ENCODE measurements at places on chromosomes 4 and X.

- DNase-seq, result no peak
These were observed 181.4 kb upstream of the PCDH7 start for GRCh38 chr4:30538794-30539193.

- DNase-seq, result no peak
These were observed 30.1 kb upstream of the RBMX start for GRCh38 chrX:136910565-136911035.

GRCh38 chr4:89482251-89482650 is 174.7 kb upstream of the GPRIN3 start:
- peak; percentile 73 for DNase-seq

GRCh38 chr4:123659730-123660129 is 263.1 kb downstream of the SPRY1 start:
- DNase-seq, result no peak

DNA sequence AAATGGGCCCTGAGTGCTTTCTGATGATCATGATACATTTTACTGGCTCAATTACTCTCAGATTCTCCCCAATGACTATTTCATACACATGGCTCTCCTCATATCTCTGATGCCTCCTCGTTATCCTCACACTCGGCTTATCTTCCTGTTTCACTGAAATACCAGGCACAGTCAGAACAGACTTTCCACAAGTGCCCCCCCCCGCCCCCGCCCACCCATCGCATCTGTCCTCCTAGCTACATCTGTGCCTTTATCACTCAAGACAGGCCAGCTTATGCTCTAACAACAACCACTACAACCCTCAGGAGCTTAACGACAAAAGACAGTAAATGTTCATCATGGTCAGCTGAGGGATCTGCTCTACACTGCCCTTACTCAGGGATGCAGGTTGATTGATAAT is 610.6 kb upstream of the DIPK2B start:
- no peak for DNase-seq

Data from endodermal cell (in vitro differentiated cells).